ENCODE measurements at places on chromosomes 6 and 20.

GRCh38 chr6:19501737-19502245, 335.4 kb upstream of the ID4 start:
- no peak for DNase-seq

DNA sequence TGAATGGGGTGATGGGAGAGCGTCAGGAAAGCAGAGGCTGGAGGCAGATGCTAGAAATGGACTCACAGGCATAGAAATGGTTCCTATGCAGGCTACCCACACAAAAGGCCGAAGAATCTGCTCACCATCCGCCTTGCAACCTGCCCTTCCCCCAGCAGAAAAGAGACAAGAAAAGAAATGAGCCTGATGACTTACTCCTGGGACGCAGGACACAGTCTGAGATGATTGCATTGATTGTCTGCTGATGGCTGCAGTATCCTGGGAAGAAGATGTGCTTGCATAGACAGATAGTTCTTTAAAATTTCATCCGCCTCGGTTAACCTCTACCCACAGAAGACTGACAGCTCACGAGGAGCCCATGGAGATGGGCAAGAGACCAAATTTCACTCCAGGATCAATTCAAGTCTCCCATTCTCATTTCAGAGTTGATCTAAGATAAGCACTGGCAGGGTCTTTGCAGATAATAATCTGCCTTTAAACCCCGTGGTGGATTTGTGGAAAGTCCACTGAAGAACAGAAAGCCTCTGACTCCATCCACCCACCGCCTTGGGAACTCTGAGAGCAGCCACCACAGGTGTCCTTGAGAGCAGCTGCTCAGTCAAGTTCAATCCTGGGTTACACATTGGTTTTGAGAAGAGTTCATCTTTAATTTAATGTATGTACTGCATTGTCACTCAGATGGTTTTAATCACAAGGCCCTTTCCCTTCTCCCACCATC, 7.2 kb downstream of the AGPAT4 start:
- DNase-seq, result no peak

GRCh38 chr20:47389867-47390347, 33.4 kb upstream of the ZMYND8 start:
- peak; percentile 64 for DNase-seq

- no peak for DNase-seq
Observed at GRCh38 chr6:151353795-151354194, 37.6 kb downstream of the ZBTB2 start.

- DNase-seq, result no peak
Observed at GRCh38 chr6:77361018-77361417, 102.3 kb downstream of the HTR1B start.

DNA sequence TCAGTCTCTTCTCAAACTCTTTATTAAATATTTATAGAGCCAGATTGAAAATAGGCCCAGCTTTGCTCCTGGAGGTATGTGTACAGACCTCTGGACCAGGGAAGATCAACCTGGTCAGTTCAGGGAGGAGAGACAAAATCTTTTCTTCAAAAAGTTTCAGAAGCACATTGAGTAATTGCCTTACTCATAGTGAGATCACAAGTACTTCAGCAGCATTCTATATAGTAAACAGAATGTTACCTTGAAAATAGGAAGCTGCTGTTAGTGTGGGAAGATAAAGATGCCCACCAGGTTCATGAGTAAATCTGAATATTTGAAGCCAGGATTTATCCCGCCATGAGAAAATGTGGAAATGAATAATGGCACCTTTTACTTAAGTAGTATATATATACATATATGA, 665.9 kb upstream of the CITED2 start:
- no peak for DNase-seq

- DNase-seq, result no peak
Observed at GRCh38 chr6:75818098-75818855, 69.2 kb downstream of the MYO6 start.

Data from B cell (primary cell).